WTC11 (cell line): ENCODE measurements at places on chromosomes 1 and 21. TPM values are rescaled to one million over a fixed set of nuclear protein-coding genes. Genes with fewer than 3 reads are reported as not detected.

DNA sequence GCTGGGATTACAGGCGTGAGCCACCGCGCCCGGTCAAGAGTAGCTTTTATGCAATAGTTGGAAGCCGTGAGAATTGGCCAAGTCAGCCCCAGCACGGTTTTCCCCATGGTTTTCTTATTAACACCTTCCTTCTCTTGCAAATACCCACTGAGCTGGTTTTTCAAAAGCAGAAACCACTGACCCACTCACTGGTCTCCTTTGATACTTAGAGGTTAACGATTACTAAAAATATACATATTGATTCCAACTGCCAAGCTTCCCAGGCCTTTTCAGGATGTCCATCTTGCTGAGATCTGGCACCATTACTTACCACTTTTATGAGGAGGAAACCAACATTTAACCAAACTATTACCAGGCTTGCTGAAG is 25.9 kb upstream of the TARDBP start:
- DNase-seq: no peak

COL9A2 gene
- 4.2 to 5.5 TPM (median 4.7 TPM) in 3 replicates for total RNA-seq

- peak; percentile 45 for DNase-seq
These were observed 2.0 kb downstream of the GPR88 start for GRCh38 chr1:100539836-100540536.

LCE2B gene
- not detected in 3 replicates for total RNA-seq

GRCh38 chr1:47991673-47992072 is 5.5 kb downstream of the TRABD2B start:
- DNase-seq: no peak

DNA sequence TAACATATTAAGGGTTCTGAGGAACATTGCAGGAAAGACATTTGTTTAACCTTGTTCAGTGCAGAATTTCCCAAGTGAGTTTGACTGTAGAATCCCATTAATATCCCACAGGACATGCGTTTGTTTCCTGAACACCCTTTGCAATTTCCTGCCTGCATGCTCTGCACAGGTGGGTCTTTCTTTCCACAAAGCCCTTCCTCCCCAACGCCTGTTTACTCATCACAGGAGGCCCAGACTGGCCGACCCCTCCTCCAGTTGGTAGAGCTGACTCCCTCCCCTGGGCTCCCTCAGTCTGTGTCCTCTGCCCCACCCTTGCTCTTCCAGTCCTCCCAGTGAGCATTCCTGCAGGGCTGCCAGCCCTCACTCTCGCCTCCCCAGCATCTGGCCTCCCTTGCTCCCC is 47.5 kb upstream of the CTPS1 start:
- peak; percentile 13 for DNase-seq

DNA sequence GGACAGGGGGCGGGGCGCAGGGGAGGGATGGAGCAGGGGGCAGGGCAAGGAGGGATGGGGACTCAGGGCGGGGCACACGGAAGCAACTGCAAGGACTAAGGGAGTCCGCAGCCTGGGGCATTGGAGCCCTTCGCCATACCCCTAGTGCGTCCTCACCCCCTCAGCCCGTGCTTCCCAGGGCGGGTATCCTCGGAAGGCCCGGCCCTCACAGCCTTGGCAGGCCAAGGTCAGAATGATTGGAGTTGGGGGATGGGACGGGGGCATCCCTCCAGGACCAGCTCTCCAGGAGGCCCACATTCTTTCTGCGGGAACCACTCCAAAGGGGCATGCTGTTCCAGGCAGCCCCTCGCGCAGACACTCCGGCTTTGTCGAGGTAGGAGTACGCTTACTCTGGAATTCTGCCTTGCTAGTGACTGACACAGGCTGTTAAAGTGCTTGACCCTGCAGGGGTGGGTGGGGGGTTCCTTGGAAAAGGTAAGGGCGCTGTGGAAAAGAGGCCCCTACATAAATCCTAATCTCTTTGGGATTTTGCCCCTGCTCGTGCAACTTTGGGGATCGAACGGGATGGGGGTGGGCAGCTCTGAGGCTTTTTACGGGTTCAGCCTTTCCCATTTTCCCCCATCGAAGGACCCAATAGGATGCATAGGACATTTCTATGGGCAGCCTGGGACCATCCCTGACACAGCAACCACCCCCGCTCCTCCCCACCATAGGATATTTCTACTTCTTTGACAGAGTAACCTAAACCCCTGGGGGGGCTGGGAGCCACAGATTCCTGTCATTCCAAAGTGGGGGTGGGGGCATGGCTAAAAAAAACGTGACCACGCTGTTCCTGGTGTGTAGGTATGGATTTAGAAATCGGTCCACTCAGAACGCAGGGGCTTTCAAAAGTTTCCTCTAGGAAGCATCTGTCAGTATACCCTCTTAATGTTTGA is 738 bp upstream of the TRIM11 start:
- no peak for DNase-seq

DNA sequence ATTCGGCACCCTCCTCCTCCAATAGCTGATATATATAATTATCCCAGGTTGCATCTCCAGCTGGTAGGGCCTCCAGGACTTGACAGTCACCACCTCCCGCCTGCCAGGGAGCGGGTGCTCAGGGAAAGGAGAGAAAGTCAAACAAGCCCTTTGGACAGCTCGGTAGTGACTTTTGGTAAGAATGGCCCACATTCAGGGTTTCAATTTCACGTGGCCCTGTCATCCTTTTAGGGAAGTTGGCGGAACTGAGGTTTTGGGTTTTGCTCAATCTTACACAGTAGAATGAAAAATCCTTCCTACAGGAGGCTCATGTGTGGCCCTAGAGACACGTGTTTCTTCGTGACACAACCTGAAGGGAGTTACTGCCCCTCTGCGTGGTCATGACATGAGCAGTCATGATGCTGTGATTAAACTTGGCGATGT is 44.2 kb downstream of the CAPN8 start:
- no peak for DNase-seq

DNA sequence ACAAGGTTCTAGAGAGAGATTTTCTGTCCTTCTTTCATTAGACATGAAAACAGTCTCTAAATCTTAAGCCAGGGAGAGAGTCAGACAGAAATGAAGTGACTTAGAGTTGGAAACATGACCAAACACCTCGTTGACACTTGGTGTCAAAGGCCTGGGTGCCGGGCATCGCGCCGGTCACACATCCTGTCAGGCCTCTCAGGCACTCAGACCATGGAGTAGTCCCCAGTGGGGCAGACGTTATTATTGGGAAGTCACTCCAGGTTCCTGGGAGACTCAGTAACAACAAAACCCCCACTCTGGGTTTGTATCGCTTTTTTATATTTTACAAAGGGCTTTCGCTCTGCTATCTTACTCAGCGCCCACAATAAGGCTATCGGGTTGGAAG is 25.8 kb downstream of the KCNN3 start:
- DNase-seq: no peak

DNA sequence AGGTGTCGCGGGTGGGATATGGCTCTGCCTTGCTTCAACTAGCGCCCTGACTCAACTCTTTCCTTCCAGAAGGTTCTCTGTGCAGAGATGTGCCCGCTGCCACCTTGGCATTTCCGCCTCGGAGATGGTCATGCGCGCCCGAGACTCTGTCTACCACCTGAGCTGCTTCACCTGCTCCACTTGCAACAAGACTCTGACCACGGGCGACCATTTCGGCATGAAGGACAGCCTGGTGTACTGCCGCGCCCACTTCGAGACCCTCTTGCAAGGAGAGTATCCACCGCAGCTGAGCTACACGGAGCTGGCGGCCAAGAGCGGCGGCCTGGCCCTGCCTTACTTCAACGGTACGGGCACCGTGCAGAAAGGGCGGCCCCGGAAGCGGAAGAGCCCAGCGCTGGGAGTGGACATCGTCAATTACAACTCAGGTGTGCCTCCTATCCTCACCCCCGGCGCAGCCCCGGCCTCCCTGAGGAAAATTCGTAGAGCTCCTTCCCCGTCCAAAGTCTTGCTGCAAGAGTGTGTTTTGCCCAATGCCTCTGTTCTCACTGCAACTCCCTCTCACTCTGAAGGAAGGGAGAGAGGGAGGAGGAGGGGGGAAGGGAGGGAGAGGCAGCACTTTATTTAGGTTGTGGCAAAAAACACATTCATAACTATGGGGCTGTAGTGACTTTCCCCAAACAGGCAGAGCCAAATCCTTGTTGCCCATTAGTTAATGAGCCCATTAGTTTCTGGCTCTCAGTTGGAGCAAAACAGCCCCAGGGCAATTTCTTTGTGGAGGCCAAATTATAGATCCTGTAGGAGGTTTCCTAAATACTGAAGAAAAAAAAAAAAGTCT is 4.3 kb downstream of the LHX9 start:
- peak; percentile 53 for DNase-seq

CRP gene
- total RNA-seq: 0.68 to 1.1 TPM (median 0.85 TPM) in 3 replicates

- DNase-seq: no peak
These were observed 6.2 kb upstream of the PADI4 start for GRCh38 chr1:17301767-17302166.

DNA sequence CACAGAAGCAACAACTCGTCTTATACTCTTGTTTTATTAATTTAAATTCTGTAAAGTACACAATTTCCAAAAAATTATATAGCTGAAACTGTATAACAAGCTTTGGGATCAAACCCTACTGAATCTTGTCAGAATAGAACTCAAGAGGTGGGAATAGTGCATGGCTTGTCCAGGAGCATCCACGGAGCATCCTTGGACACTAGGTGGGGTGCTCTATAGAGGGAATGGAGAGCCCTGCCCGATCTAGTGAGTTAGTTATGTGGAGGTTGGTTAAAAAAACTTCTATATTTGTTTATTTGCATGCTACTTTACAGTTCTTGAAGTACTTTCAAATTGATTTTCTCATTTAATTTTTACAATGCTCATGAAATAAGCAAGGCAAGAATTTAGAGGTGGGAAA is 28.3 kb downstream of the ROR1 start:
- no peak for DNase-seq

- peak; percentile 24 for DNase-seq
These were observed 164.0 kb upstream of the UBE2U start for GRCh38 chr1:64039390-64039926.

DNA sequence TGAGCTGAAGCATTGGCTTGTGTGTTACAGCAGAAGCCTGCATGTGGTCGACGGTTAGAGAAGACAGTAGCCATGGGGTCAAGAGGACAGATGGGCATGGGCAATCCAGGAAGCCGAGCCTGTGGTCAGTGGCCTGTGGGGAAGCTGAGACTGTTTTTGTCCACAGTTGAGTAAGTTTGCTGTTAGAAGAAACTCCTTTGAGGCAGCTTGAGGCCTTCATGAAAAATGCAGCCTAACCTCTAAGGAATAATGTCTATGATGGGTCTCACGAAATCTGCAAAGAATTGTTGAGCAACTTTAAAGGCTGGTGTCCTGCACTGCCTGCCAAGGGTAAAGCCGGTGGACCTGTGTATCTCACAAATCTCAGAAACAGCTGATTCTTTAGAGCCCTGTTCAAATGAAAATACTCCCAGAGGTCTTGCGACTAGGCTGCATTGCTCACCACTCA is 322.4 kb downstream of the SETD4 start:
- no peak for DNase-seq

EXTL1 gene
- 1.3 to 2.1 TPM (median 1.9 TPM) in 3 replicates for total RNA-seq

ITGB2 gene
- 1.0 to 1.5 TPM (median 1.5 TPM) in 3 replicates for total RNA-seq

- DNase-seq: no peak
These were observed 129.3 kb downstream of the CACHD1 start for GRCh38 chr1:64599242-64599641.

DNA sequence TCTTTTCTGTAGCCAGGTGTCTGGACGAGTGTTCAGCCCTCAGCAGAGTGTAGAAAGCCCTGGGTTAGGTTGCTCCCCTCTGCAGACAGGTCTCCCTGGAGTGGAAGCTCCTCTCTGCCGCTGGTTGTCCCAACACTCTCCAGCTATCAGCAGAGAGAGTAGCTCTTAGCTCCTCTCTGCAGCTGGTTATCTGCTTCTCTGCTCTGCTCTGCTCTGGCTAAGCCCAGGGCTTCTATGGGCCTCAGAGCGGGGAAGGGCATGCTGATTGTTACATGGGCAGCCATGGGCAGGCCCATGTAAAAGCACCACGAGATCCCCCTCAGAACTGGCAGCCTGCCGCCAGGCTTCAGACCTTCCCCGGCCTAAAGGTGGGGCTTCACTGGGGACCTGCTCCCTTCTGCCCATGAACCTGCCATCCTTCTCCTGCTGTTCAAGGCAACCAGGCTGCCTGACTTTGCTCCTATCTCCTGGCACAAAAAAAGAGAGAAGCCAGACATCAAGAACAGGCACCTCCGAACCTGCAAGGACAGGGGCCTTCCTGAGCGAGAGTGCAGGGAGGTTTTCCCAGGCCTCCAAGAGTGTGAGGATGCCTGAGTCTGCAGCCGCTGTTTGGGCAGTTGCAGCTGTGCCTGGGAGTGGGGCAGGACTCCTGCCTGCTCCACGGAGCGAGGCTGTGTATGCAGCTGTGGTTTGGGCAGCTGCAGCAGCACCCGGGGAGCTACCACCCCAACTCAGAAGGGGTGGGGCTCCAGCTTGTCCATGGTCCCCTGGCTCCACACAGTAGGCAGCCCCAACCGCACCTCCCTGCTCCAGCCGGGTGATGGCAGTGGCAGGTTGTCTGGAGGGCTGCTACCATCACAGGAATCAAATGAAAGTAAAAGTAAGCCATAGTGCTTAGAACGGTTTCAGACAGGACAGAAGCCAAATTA is 973.7 kb downstream of the LTN1 start:
- DNase-seq: peak; percentile 43

GRCh38 chr1:67908250-67908936 is 75.1 kb upstream of the GNG12 start:
- DNase-seq: no peak

DNA sequence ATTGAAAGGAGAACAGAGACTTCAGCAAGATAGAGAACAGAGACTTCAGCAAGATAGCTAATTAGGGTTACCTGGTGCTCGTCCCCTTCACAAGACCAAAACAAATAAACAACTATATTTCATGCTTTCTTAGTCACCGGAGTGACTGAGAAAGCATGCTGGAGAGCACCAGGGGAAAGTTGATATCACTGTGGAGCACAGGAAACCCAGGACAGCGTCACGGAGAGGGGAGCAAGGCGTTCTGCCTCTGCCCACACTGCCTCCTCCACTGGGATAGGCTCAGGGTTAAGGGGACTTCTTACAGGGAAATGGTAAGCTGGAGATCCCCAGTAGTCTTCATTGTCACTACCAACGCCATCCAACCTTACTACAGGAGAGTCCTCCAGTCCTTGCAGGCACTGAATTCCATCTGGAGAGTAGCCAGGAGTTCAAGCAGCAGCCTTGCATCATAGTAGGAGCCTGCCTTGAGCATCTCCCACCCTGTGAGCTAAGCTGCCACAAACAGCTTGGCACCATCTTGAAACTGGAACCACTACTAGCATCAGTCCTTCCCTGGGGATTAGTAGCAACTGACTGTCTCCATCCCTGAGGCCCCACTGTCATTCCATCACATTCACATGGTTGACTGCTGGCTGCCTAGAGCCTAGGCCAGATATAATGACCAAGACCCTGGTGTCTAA is 239.4 kb downstream of the PLPP3 start:
- DNase-seq: no peak

EFNA3 gene
- 12.5 to 15.4 TPM (median 15.4 TPM) in 3 replicates for total RNA-seq
